ENCODE measurements at places on chromosomes 6 and 20. TPM values are rescaled to one million over a fixed set of nuclear protein-coding genes. Genes with fewer than 3 reads are reported as not detected.

Gene ZBTB24
- total RNA-seq = 11.6 TPM

Gene DEFB124
- not detected for total RNA-seq

Gene ARFGEF3
- total RNA-seq = 1.1 TPM

Gene CRISP2
- total RNA-seq = not detected

Gene CRISP3
- not detected for total RNA-seq

Gene CALHM5
- total RNA-seq = 6.1 TPM

Gene NRSN1
- total RNA-seq = not detected

Gene BCL2L1
- 66.0 TPM for total RNA-seq

Gene ETV7
- total RNA-seq = 0.28 TPM

Gene RBPJL
- not detected for total RNA-seq

Gene NOX3
- total RNA-seq = not detected

Gene EFCAB8
- under 0.01 TPM for total RNA-seq

Gene SLC22A23
- 0.59 TPM for total RNA-seq

Gene PTCRA
- total RNA-seq = not detected

Gene BNIP5
- total RNA-seq = not detected

Gene PLCB4
- total RNA-seq = 2.7 TPM

Gene OGFR
- 27.6 TPM for total RNA-seq

Gene KHDC1
- total RNA-seq = 3.0 TPM

Gene RIPK1
- total RNA-seq = 30.9 TPM

Gene LATS1
- 9.8 TPM for total RNA-seq

Gene EIF2S2
- 153 TPM for total RNA-seq

Gene COL20A1
- total RNA-seq = 0.05 TPM

Gene F13A1
- not detected for total RNA-seq

Gene TPMT
- 24.0 TPM for total RNA-seq

Gene LPA
- not detected for total RNA-seq

All from smooth muscle cell of the umbilical artery (primary cell).